NK-92 treated with Interleukin-12 subunit alpha and Interleukin-12 subunit beta, amount 100 ng/mL, for 24 hours (cell line): ENCODE measurements at places on chromosomes 4 and X.

DNA sequence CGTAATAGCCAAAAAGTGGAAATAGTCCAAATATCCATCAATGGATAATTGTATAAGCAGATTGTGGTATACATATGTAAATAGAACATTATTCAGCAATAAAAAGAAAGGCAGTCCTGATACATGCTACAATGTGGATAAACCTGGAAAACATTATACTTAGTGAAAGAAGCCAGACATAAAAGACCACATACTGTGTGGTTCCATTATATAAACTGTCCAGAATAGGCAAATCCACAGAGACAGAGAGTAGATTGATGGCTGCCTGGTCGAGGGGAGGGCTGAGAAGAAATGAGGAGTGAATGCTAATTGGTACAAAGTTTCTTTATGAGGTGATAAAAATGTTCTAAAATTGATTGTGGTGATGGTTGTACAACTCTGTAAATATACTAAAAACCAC is 397.4 kb upstream of the RPS6KA3 start:
- no peak for DNase-seq

DNA sequence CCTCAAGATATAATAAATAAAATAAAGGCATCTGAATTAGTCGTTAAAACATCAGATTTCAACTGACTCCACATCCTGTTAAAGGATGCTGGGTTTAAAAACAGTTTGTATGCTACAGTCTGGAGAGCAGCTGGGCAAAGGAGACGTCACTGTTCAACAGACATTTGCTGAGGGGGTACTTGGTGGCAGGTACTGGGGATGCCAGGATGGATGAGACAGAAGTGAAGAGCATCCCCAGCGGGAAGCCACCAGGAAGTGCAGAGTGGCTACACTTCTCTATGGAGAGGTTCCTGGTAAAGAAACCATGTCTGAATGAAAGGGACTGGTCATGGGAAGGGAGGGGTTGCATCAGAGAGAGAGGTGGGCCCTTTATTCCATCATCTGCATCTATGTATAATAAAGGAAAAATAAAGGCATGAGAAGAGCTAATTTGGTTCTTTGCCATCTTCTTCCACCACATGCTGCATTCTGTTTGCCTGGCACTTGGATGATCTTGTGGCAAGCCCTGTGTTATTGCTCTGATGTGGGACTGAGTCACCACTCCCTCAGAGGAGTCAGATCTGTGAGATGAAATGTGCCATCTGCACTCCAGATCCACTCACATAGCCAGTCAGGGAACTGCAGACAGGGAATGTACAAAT is 145.0 kb downstream of the SOWAHB start:
- no peak for DNase-seq

DNA sequence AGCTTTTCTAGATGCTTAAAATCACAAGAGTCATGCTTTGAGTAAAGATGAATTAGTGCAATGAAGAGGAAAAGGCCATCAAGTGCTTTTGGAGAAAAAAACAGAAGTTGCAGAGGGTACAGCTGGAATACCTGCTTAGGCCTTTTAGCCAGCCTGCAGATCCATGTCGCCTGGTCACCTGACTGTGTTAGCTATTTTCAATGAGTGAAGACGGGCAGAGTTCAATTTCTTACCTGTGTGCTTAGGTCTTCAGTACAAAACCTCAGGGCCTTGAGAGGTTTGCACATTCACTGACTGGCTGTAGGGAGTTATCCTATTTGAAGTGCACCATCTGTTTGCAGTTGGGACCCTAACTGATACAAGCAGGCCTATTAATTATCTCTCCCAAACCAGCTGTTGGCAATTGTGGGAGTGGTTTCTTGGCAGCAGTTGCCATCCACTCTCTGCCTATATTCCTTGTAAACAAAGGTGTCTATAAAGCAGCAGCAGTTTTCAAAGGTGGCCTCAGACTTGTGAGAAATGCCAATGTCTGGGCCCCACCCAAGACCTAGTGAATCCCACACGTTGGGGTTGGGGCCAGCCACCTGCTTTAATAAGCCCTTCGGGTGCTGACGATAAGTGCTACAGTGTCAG is 16.3 kb upstream of the FAT1 start:
- no peak for DNase-seq

DNA sequence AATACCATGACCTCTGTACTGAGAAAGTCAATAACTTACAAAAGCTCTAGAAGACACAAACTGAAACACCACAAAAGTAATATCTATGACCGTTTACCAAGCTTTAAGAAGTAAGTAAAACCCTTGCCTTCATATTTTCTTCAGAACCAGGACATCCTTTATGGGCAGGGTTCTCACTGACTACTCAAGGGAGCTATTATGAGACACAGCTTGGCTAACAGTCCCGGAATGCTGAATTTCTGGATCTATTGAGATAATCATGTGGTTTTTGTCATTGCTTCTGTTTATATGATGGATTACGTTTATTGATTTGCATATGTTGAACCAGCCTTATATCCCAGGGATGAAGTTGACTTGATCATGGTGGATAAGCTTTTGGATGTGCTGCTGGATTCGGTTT is 19.9 kb upstream of the CDS1 start:
- DNase-seq = no peak
